ENCODE measurements at places on chromosomes 2 and 18. TPM values are rescaled to one million over a fixed set of nuclear protein-coding genes. Genes with fewer than 3 reads are reported as not detected.

The GPR55 gene
- 0.22 TPM for total RNA-seq

The NCL gene
- 512 TPM for total RNA-seq

The PRSS56 gene
- total RNA-seq: not detected

The DUSP19 gene
- 0.67 TPM for total RNA-seq

The AQP12A gene
- total RNA-seq: not detected

The CYRIA gene
- 22.4 TPM for total RNA-seq

The ACTR1B gene
- 47.6 TPM for total RNA-seq

The TMEM178A gene
- 1.5 TPM for total RNA-seq

The MTCL1 gene
- 2.3 TPM for total RNA-seq

The XDH gene
- total RNA-seq: 0.26 TPM

Measured in mesenteric fat pad (tissue), 1 donor.